ENCODE measurements at places on chromosomes 5 and 9. TPM values are rescaled to one million over a fixed set of nuclear protein-coding genes. Genes with fewer than 3 reads are reported as not detected.
A peak's percentile ranks its signal among the peaks of the same experiment; 100 is the strongest.

DNA sequence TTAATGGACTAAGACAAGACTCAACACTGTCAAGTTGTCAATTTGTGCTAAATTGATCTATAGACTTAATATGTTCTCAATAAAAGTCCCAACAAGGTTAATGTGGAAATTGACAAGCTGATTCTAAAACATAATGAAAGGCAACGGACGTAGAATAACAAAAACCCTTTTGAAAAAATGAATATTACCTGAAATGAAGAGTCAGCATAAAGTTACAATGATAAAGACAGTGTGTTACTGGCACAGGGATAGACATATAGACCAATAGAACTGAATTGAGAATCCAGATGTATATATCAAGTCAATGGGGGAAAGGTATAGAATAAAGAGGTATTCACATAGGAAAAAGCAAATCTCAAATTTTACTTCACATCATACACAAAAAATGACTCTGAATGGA is 37.7 kb upstream of the BARX1 start:
- H3K27me3 ChIP-seq: peaks cover 60% of the 10 kb centered on the region
- no peak for DNase-seq

GRCh38 chr9:14515049-14515448 is 178.2 kb downstream of the ZDHHC21 start:
- H3K4me1 ChIP-seq: peaks cover 21% of the 10 kb centered on the region
- no peaks in the 10 kb centered on the region for H3K27me3 ChIP-seq
- DNase-seq: no peak
- H3K27ac ChIP-seq: no peak overlapping the region
- H3K4me3 ChIP-seq: no peak overlapping the region

DNA sequence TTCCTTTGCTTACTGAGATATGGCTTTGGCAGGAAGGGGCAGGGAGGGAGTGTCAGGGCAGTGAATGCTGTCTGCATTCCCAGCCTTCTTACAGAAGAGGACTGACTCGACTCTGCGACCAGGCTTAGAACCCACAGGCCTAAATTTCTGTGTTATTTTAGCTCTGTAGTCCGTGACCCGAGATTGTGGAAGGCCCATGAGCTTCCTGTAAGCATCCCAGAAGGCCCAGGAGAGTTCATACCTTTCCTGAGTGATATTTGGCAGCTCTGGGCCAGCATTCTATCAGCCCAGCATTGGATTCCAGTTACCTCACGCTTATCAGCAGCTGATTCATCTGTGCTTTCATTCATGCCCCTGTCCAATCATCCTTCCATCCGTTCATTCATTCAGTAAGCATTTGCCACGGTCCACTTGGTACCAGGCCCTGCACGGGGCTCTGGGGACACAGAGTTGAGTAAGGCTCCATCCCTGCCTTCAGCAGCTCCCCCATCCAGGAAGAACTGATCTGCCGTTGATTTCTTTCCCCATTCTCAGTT is 28.2 kb upstream of the RPL26L1 start:
- peaks cover 18% of the 10 kb centered on the region for H3K36me3 ChIP-seq
- H3K27ac ChIP-seq: peak overlapping the region; percentile 64
- peaks cover 11% of the 10 kb centered on the region for H3K4me1 ChIP-seq
- no peak overlapping the region for H3K4me3 ChIP-seq
- no peaks in the 10 kb centered on the region for H3K27me3 ChIP-seq
- DNase-seq: no peak

SPINK4 gene
- total RNA-seq: not detected

SPINK7 gene
- total RNA-seq: not detected

HTR4 gene
- 0.27 TPM for total RNA-seq

GNPDA1 gene
- total RNA-seq: 55.1 TPM
